ENCODE measurements at places on chromosomes 3 and 15.

DNA sequence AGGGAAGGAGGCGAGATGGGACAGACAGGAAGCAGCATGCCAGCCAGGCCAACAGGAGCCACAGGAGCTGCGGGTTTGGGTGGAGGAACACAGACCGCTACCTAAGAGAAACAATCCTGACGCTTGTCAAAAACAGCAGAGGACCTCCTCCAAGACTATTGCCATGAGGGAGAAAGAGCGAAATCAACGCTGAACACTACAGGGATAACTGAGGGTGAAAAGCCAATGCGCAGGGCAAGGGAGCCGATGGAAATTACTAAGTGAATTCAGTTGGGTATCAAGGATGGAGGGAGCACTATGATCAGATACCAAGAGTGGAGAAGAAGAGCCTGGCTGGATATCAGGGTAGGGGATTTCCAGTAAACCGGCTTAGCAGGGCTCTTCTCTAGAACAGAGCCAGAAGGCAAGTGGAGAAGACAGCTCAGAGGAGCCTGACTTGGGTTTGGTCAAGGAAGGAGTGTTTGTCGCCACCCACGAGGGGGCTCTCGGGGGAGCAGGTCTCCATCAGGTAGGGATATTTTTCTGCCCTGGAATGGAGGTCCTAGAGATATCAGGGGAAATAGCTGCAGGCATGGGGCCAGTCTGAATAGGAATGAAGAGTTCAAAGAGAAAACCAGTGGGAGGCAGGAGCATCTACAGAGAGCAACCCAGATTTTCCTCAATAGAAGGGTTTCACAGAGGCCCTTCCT lies 48.4 kb downstream of the SLC41A3 start:
- no peak for DNase-seq

DNA sequence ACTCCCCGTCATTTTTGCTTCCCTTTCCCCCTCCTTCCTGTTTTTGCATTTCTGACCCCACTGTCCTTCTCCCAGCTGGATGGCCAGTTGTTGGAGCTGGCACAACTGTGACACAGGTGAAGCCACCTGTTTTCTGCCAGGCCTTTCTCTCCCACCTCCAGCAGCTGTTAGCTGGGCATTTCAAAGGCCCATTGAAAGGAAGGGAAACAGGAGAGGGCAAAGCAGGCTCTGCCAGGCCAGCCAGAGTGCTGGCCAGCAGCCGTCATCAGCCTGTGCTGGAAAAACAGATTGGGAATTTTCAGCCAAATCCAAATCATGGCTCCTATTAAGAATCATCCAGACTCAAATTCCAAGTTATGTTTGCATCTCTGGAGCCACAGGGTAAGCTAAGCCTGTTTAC lies 155.2 kb upstream of the C2CD4B start:
- DNase-seq, result no peak

DNA sequence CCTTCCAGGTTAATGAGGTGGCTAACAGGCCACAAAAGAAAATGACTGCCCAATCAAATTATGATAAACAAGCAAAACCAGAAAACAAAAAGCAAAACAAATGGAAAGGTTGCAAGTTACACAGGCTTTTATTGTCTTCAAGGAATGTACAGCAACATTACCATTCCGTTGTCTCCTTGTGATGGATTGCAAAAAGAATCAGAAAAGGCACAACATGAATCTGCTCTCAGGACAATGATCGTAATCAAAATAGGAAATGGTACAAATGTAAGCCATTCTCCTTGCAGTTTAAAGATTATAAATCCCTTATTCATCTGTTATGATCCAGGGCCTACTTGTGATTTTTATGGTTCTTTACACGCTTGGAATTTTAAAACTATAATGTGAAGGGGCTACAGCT lies 125.8 kb downstream of the ECT2 start:
- DNase-seq, result no peak

DNA sequence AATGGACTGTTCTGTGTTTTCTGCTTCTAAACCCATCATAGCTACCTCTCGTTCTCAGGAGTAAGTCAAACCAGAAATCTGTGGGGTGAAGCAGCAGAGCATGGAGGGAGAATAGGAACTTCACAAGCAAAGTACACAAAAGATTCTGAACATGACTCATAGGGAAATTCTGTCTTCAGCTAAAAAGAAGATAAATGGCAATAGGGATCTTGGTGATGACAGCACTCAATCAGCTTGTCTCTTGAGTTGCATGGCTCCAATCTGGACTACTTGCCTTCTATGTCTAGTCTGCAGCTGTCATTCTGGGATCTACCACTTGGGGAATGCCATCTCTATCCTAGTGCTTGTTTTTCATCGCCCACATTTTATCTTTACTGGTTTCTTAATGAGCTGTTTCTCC lies 13.5 kb upstream of the GRAMD1C start:
- peak; percentile 25 for DNase-seq

DNA sequence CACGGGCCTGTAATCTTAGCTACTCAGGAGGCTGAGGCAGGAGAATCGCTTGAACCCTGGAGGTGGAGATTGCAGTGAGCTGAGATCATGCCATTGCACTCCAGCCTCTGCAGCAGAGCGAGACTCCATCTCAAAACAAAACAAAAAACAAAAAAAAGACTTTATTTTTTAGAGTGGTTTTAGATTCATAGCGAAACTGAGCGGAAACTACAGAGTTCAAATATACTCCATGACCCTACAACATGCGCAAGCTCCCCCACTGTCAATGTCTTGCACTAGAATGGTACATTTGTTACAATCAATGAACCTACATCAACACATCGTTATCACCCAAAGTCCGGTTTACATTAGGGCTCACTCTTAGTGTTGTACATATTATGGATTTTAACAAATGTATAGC lies 2.2 kb upstream of the CRTAP start:
- no peak for DNase-seq

GRCh38 chr3:5205165-5205941 lies 17.8 kb downstream of the EDEM1 start:
- DNase-seq, result no peak

DNA sequence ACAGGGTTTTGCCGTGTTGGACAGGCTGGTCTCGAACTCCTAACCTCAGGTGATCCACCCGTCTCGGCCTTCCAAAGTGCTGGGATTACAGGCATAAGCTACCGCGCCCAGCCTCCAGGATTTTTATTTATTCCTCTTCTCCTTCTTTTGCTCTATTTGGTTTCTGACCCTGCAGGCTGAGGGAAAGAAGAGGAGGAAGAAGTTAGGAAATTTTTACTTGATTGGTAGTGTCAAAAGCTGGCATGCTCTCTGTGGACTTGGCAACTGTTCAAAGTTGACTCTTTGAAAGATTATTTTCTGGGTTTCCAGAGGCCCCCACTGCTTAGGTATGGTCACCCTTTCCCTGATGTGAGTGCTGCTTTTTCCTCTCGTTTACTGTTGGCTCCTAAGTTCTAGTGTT lies 372.2 kb downstream of the DIPK2A start:
- no peak for DNase-seq

- DNase-seq, result no peak
These were observed 22.6 kb downstream of the TBL1XR1 start for GRCh38 chr3:177174607-177175170.

- no peak for DNase-seq
These were observed 26.3 kb downstream of the DZIP1L start for GRCh38 chr3:138089091-138089490.

DNA sequence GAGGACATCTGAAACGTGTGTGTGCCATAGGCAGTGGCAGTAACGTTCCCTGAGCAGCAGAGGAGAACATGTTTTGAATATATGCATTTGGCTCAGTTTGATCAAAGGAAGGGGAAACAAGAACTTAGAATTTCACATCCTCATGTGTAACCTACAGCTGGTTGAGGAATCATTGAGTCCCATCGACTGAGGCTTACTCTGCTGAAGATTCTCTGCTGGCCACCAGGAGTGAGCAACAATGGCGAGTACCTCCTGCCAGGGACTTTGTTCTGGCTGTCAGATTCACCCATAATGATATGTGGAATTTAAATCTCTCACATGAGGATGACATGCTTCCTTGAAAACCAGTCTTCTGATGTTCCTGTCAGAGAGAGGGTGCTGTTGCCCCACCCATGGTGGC lies 21.3 kb downstream of the GORASP1 start:
- no peak for DNase-seq

DNA sequence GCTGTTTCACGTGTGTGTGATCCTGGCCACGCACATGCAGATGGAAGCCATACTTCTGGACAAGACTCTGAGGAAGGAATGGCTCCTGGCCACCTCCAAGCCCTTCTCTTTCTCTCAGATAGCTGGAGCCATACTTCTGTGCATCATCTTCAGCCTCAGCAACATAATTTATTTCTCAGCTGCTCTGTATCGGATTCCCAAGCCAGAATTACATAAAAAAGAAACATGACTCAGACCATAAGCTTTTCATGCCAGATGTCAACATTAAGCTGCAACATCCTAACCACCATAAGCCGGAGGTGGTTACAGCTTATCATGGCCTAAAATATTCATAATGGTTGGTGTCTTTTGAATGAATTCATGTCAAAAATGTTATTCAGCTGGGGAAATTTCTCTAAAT lies 10.6 kb upstream of the KIF23 start:
- no peak for DNase-seq

- DNase-seq, result no peak
These were observed 25.0 kb downstream of the RNU5B-1 start for GRCh38 chr15:65329288-65329983.
